ENCODE measurements at places on chromosomes 1 and 21.

GRCh38 chr1:212518188-212519054 is 85.7 kb downstream of the NENF start:
- peak; percentile 76 for DNase-seq

DNA sequence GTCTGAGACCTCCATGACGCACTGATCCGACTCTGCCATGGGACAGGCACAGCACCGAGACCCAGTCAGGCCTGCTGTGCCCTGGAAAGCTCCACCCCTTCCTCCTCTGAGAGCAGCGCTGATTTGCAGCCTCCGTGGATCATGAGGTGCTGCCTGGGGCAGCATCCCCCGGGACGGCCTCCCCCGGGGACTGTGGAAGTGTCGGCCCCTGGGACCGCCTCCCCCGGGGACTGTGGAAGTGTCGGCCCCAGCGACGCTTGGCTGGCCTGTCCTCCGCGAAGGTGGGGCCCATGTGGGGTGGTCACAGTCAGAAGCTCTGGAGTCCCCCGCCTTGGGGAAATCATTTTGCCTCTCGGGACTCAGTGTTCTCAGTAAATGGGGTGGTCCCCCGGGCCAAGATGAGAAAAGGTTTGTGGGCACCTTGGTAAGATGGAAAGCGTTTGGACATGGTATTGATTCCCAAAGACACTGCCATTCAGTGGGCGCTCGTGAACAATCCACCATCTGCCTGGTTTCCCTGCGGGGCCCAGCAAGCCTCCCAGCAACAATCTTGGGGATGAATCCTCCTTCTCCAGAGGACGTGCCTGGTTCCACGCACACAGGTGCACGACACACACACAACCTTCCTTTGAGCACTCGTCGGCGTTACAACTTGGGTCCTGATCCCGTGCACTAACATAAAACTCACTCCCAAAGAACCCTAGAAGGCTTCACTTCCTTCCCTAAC is 3.0 kb downstream of the TFF2 start:
- no peak for DNase-seq

- DNase-seq, result no peak
Measured at GRCh38 chr1:244760471-244760870, 75.0 kb upstream of the COX20 start.

GRCh38 chr21:45806042-45806441 is 162.5 kb downstream of the PCBP3 start:
- no peak for DNase-seq

GRCh38 chr1:234672349-234673135 is 62.6 kb upstream of the IRF2BP2 start:
- no peak for DNase-seq

GRCh38 chr1:205141236-205142101 is 19.7 kb upstream of the RBBP5 start:
- DNase-seq, result peak; percentile 78

DNA sequence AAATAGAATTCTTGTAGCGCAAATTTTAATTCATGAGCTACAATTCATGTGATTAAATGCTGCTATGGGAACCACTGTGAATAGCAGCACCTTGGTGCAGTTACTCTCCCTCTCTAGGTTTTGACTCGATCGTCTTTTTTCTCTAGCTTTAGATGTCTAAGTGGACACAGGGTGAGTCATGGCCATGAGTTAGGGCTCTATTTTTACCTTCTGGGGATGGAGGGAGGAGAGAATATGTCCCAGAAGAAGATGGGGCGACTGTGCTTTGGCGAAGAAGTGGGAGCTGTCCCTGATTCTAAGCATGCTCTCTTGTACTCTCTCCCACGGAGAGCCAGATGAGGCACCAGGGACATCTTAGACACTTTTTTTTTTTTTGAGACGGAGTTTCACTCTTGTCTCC is 1.6 kb upstream of the OR2B11 start:
- DNase-seq, result no peak

GRCh38 chr1:189752461-189752995 is 725.1 kb downstream of the BRINP3 start:
- DNase-seq, result no peak

GRCh38 chr1:234658138-234658537 is 48.2 kb upstream of the IRF2BP2 start:
- peak; percentile 49 for DNase-seq

GRCh38 chr21:45570826-45571601 is 28.8 kb upstream of the SLC19A1 start:
- DNase-seq, result no peak

DNA sequence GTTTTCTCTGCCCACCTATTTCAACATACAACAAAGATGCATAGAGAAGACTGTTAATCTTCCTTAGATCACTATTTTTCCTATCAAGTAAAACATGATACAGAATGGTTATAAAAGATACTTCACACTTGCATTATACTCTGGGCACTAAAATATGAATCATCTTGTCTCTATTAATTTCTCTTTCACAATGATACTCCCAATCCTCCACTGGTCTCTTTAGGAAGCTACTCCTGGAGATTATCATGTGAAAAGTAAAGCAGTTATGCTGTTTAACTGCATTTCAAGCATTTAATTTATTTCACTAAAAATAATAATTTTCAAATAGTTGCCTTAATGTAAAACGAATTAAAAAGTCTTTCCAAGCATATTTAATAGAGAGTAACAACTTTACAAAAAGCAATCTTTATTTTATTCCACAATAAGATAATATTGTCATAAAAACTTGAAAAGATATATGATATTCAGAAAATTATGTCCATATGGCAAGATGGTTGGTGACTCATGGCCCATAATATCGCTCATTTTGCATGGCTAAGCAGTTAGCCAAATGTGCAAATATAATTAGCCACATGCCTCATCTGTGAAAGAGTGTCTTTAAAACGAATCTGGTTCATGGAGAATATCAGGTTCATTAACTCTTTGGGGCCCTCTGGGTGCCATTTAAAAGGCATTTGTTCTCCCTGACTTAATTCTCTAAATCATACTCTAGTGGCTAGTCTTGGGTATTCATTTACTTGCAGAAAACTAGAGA is 1569.0 kb upstream of the B3GALT2 start:
- no peak for DNase-seq

GRCh38 chr1:234538930-234539649 is 60.1 kb upstream of the TARBP1 start:
- DNase-seq, result no peak

- peak; percentile 53 for DNase-seq
Measured at GRCh38 chr1:6359216-6360116, 34.1 kb downstream of the ACOT7 start.

DNA sequence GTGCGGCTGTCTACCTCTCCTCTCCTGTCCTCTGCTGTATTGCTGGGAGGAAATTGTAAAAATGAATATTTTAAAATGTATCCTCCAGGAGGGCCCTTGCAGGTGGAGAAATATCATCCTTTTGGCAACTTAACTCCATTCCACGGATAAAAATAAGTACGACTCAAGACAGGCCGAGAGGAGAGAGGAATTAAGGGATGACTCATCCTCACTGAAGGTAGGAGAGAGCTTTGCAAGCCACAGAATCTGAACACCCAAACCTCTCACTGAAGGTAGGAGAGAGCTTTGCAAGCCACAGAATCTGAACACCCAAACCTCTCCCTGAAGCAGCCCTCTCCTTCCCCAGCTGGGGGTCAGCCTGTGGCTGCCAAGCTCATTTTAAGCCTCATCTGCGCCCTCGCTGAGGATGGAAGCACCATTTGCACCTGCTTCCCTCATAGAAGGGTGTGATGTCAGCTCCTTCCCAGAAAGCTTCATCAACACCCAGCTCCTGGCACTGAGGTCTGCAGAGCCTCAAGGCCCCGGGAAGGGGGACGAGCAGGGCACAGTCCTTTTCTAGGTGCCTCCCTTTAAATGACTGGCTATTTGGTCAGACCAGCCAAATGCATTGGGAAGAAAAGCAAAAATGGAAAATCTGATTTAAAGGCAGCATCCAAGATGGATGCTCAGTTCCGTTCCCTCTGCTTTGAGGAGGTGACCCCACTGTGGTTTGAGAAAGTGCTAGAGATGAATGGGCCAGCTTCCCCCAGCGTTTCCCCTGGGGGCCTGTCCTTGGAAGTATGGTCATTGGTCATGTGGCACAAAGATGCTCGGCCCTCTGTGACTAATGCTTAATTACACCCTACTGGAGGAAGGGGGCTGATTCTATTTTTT is 12.9 kb upstream of the SELENON start:
- no peak for DNase-seq

DNA sequence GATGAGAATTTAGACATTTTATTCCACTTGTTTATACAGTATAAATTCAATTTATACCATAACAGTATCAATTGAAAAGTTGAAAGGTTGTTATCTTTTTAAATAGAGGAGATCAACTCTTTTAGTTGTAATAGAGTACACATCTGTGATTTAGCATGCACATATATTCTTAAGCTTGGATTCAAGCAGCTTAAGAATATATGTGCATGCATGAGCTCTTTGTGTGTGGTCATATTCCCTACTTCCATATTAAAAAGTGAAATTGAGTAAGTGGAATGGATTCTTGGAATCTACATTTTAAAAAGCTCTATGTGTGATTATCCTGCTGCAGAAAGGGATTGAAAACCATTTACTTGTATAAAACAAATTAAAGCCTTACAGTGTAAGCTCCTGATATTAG is 71.9 kb downstream of the SYCP1 start:
- no peak for DNase-seq

DNA sequence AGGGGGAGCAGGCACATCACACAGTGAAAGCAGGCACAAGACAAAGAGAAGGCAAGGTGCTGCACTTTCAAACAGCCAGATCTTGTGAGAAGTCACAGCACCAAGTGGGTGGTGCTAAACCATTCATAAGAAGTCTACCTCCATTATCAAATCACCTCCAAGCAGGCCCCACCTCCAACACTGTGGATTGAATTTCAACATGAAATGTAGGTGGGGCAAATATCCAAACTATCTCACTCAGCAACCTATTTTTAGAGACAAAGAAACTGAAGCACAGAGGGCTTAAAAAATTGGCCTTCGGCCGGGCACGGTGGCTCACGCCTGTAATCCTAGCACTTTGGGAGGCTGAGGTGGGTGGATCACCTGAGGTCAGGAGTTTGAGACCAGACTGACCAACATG is 90.4 kb downstream of the UBE2U start:
- no peak for DNase-seq

GRCh38 chr1:39859859-39860812 is 23.2 kb downstream of the TRIT1 start:
- no peak for DNase-seq

GRCh38 chr21:38402795-38403194 is 95.5 kb downstream of the ERG start:
- DNase-seq, result no peak

DNA sequence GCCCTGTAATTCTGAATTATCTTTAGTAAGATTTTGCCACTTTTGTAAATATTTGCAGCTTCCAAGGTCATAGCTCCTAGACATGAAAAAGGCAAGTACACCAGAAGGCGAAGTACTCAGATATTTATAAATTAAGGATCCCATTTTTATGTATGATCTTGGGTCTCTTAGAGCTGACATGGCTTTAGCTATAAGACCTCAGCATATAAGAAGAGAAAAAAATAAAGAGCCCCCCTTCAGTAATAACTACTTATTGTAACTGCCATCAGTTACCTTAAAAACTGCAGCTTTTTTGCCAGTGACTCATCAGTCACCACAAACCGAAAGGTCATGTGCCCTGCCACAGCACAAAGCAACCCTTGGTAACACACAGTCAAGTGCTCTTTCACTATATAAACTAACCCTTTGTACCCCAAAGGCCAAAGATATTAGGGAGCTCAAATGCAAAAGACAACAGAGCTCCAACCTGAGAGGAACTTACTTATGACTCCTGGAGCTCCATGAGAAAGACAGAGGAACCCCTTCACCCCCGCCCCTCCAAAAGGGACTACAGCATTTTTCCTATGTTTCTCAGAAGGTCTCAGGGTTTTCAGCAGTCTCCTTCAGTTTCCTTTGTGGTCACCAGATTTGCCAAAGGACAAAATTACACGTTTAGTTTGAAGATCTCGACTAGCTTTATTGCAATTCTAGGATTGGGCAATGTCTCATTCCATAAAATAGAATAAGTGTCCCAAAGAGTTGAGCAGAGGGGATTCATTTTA is 219.8 kb upstream of the DUSP10 start:
- DNase-seq, result peak; percentile 74

GRCh38 chr21:36450511-36450910 is 29.4 kb downstream of the CLDN14 start:
- no peak for DNase-seq

DNA sequence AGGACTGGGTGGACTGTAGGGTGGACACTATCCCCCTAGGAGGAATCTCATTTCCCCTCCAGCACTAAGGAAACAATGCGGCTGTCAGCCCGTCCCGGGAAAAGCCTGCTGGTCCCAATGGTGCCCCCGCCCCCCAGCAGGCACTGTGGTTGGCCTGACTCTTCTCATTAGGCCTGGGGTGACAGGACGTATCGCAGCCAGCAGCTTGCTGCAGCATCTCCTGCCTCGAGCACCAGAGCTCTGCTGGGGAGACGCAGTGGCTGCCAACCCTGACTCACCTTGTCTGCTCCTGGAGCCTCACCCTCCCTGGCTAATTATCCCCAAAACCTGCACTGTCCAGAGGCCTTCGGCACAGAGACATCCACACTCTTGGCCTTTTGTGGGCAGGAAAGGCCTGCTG is 115.1 kb upstream of the GJB5 start:
- no peak for DNase-seq

GRCh38 chr1:154669464-154670282 is 61.7 kb upstream of the ADAR start:
- DNase-seq, result peak; percentile 80

GRCh38 chr1:184078564-184079249 is 27.2 kb downstream of the TSEN15 start:
- DNase-seq, result no peak

DNA sequence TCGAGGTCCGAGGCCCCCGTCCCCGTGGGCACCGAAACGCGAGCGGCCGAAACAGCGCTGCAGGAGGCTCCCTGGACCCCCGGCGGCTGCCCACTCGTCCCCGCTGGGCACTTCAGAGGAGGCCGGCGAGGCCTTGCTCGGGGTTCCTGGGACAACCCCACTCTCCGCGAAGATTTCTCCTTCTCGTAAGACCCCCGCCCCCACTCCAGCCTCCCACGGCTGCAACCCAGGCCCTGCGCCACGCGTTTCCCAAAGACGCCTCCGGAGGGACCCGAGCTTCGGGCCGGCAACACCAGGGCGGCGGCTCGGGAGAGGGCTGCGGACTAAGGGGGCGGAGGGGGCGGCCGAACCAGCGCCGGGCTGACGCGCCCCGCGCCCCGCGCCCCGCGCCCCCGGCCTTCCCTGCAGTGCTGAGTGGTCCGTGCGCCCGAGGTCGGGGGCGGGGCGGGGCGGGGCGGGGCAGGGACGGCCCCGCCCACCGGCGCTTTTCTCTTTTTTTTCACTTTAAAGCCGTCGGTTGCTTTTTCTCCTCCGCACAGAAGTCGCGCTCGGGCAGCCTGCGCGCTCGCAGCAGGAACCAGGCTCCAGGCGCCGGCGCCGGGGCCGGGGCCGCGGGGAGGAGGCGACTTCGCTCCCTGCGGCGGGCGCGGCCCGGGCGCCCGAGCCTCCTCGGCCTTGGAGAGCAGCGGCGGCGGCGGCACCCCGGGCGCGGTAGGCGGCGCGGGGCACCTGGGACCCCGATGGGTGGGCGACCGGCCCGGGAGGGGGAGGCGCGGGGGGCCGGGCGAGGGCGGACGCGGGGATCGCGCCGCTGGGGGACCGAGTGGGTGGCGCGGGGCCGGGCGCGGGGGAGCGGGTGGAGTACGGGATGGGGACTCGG is at the start of gene SPSB1:
TSS of gene SPSB1 (plus strand) at position 534 of the 880 bp plus-strand sequence. CDS start 62,998 bp downstream, outside the sequence.
- DNase-seq, result peak; percentile 42

All from Calu3 (cell line).